HS-27A (cell line): ENCODE measurements at places on chromosomes 13 and 19.

- DNase-seq: no peak
Observed at GRCh38 chr13:22735011-22735995, 445.5 kb upstream of the SGCG start.

- no peak for DNase-seq
Observed at GRCh38 chr19:15178629-15179308, 22.0 kb downstream of the NOTCH3 start.

DNA sequence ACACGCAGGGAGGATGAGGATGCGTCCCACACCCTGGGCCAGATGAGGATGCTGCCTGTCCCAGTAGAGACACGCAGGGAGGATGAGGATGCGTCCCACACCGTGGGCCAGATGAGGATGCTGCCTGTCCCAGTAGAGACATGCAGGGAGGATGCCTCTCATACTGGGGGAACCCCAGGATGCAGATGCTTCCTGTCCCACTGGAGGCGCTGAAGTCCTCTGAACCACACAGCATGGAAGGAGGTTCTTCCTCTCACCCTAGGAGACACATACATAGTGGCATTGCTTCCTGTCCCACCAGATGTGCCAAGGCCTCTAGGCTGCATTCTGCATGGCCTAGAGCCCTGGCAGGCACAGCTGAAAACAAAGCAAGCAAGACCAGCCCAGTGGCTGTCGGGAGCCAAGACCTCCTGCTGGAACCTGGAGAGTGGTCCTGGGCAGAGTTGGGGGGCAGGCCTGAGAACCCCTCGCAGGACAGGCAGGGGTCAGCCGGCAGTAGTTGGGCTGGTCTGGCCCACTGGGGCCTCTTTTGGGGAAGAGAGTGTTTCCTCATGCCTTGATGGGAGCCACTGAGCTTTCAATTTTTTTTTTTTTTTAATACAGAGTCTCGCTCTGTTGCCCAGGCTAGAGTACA is 4.3 kb downstream of the HPN start:
- no peak for DNase-seq

DNA sequence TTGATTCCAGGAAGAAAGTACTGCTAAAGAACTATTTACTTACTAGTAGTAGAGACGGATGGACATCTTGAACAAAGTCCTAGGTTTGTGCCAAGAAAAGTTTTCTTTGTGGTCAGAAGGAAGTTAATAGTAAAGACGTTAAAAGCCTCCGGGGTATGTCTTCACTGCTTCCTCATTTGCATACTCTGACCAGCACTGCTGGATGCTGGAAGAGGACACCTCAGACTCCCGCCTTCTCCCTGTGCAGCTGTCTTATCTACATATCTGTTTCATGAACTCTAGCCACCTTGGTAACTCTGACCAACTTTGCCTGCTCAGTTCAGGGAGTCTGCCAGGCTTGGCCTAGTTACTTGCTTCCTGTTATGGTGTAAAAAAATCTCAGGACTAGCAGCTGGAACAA is 1109.1 kb upstream of the MIR17HG start:
- DNase-seq: no peak

DNA sequence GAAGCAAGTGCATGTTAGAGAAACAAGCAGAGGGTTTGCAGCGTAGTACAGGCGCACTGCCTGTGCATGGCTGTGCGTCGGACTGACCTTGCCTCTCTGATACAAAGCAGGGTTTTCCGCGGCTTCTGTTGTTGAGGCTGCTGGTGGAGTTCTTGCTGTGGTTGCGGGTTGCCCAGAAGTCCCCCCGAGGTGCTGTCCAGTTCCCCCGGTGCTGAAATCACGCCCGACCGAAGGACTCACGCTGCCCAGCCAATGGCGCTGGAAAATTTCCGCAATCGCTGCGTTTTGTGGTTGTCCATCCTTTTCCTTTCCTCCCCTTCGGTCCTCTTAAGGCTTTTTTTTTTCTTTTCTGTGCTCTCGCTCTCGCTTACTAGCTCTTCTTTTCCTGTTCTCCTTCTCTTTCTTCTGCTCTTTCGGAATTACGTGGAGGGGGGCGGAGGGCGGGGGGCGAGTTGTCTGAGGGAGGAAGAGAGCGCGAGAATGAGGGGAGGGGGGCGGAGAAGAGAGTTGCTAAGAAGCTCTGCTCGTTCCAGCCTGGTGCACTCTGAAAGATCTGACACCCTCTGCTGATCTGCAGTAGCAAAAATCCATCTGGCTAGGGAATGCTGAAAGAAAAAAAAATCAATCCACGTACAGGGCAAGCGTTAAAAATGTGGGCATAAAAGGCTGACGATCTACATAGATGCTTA is at the start of gene SLITRK1:
Gene SLITRK1, minus strand, starts transcription at position 558 of the 689 bp plus-strand sequence. CDS start 967 bp downstream, outside the sequence.
- DNase-seq: no peak

- no peak for DNase-seq
Observed at GRCh38 chr13:39273953-39274738, 235.9 kb downstream of the NHLRC3 start.

DNA sequence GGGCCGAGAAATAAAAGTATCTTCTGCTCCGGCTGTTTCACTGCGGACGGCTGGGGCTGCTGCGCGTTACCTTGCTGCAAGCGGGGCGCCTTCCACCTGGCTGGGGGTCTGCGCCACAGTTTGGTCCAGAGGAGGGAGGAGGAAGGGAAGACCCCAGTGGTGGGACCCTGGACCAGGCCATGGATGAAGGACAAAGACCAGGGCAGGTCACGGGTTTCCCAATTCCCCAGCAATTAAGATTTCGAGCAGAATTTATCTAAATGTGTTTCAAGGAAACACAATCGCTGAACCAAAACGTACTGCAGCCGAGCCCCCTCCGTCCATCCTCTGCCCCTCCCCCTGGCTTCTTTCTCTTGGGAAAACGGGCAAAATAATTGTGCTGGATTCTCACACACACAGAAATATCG is 2.9 kb downstream of the SOX1 start:
- DNase-seq: no peak

DNA sequence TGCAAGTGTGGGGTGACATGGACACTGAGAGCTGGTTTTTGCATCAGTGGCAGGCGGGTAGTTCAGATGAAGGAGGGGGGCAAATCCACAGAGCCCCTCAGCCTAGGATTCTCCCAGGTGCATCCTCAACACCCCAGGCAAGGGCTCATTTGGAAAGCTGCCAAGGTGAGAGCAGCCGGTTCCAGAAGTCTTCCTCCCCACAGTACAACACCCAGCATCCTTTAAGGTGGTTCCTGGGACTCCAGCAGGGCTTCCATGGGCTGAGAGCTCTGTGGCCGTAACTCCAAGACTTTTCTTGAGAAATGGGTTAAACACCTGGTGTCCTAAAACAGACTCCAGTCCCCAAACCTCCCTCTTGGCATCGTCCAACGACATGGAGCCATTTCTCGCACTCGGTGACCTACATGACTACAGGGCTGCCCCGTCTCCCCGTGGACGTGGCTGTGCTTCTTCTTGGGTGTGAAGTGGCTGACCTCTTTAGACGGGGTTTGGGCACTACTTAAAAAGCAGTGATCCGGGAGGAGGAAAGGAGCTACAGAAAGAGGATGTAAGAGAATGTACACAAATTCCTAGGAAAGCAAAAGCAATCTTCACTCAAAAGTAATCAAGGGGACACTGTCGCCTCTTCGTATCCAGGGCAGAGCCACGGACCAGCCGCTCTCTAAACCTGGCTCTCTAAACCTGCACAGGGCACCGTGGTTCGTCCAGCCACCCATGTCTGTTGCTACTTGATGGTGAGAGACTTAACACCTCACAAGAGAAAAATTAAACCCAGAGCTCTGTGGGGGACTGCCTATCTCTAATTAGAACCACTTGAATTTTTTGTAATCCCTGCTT is 25.5 kb downstream of the RANBP3 start:
- DNase-seq: no peak

- DNase-seq: no peak
Observed at GRCh38 chr13:112903071-112903577, 65.9 kb upstream of the MCF2L start.

GRCh38 chr19:18520848-18521691 is 800 bp downstream of the ELL start:
- peak; percentile 24 for DNase-seq

GRCh38 chr13:60893801-60894200 is 496.8 kb downstream of the TDRD3 start:
- no peak for DNase-seq

DNA sequence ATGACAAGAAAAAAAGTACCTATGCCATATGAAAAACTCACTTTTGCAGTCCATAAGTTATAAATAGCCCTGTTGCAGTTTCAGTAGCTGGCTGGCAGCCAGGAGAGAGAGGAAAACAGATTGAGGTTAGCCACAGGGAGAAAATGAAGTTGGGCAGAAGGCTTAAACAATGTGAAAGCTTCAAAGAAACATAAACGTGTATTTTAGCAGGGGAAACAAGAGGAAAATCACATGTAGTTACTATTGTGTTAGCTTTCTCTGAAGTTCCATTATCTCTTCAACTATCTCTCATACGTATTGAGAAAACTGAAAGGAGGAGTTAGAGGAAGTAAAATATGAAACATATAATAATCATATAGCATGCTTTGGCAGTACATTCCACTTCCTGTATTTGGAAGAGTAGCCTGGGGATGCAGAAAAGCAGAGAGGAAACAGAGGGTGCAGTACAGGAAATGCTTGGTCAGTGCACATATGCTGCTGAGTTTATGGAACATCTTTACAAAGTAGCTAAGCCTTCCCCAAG is 1551.1 kb downstream of the EFNB2 start:
- DNase-seq: peak; percentile 15

GRCh38 chr19:48292798-48293197 is 22.9 kb downstream of the ZNF114 start:
- DNase-seq: no peak
